ENCODE measurements at places on chromosomes 4 and X.

- H3K4me1 ChIP-seq = no peaks in the 10 kb centered on the region
- no peak for DNase-seq
- H3K27me3 ChIP-seq = peaks cover 2% of the 10 kb centered on the region
- no peak overlapping the region for H3K4me3 ChIP-seq
- H3K36me3 ChIP-seq = no peaks in the 10 kb centered on the region
These were observed 52.1 kb upstream of the TBC1D9 start for GRCh38 chr4:140808256-140808655.

DNA sequence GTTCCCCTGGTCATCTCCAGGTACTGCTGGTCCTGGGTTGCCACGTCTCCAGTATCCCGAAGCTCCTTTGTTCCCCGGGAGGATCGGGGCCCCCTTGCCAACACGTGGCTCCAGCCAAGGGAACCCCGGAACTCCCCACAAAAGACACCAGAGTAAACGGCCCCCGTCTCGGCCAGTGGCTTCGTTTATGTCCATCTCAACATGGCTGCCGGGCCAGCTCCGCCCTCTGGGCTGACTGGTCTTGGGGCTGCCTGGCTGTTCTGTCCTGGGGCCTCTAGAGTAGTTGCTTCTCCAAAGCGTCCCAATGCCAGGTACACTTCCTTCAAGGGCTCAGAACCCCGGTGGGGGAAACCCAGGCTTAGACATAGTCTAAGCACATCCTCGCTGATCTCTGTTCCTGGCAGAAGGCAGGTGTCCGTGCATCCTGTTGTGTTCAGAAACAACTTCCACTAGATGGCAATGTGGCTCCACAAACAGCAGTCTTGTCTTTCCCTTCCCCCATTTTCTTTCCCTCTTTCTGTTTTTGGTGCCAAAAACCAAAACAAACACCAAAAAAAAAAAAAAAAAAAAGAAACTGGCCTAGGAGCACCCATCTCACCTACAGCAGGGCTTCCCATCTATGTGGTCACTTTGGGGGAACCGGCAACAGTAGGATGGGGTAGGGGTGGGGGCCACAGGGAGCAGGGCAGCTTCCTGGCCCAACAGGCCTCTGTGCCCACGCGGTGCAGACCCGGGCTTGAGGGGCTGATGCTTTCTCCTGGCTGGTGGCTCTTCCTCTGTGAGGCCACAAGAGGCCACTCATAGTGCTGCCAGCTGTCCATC lies 35.3 kb downstream of the NBDY start:
- H3K4me3 ChIP-seq = peak overlapping the region; percentile 25
- no peaks in the 10 kb centered on the region for H3K27me3 ChIP-seq
- DNase-seq = peak; percentile 86
- H3K27ac ChIP-seq = peak overlapping the region; percentile 74
- no peaks in the 10 kb centered on the region for H3K36me3 ChIP-seq

- H3K4me3 ChIP-seq = no peak overlapping the region
- H3K27me3 ChIP-seq = no peaks in the 10 kb centered on the region
- H3K36me3 ChIP-seq = no peaks in the 10 kb centered on the region
- no peaks in the 10 kb centered on the region for H3K4me1 ChIP-seq
These were observed 140.8 kb upstream of the AGA start for GRCh38 chr4:177582992-177583391.

DNA sequence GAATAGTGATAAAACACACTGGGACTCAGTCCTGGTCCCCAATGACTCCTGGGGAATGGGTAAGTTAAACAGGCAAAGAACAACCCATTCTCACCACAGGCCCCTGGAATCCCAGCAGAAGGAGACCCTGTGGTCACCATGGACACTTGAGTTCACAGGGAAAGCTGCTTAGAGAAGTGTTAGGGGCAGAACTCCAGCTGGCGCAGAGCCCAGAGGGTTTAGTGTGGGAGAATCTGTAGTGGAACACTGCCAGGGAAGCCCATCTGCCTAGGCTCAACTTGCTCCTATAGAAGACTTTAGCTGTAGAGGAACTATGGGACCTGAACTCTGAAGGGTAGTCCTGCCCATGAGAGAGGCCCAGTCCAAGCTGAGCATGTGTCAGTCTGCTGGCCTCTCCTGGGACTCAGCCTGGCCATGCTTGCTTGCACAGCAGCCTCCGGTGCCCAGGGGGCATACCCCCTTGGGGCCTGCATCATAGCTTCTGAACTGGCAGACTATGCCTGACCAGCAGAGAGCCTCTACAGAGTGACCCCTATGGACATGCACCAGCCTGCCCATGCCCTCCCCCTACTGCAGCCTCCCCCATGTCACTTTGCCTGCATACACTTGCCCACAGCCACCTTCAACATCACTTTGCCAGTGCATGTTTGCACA lies 343.5 kb downstream of the IDS start:
- no peak overlapping the region for H3K4me3 ChIP-seq
- H3K4me1 ChIP-seq = no peaks in the 10 kb centered on the region
- H3K27me3 ChIP-seq = no peaks in the 10 kb centered on the region
- no peak for DNase-seq
- H3K27ac ChIP-seq = no peak overlapping the region

GRCh38 chrX:103716962-103717361 lies 6.3 kb downstream of the TMEM31 start:
- no peaks in the 10 kb centered on the region for H3K36me3 ChIP-seq
- no peak overlapping the region for H3K27ac ChIP-seq
- peaks cover 9% of the 10 kb centered on the region for H3K4me1 ChIP-seq
- no peaks in the 10 kb centered on the region for H3K27me3 ChIP-seq

- H3K36me3 ChIP-seq = no peaks in the 10 kb centered on the region
- DNase-seq = no peak
- H3K4me3 ChIP-seq = no peak overlapping the region
- no peaks in the 10 kb centered on the region for H3K4me1 ChIP-seq
These were observed 53.1 kb upstream of the GIMD1 start for GRCh38 chr4:106421441-106422296.

- no peaks in the 10 kb centered on the region for H3K4me1 ChIP-seq
- H3K36me3 ChIP-seq = no peaks in the 10 kb centered on the region
- H3K4me3 ChIP-seq = no peak overlapping the region
- no peaks in the 10 kb centered on the region for H3K27me3 ChIP-seq
- DNase-seq = no peak
These were observed 240.2 kb downstream of the CBR4 start for GRCh38 chr4:168769837-168770236.

- H3K36me3 ChIP-seq = no peaks in the 10 kb centered on the region
- no peak overlapping the region for H3K27ac ChIP-seq
- H3K4me1 ChIP-seq = peaks cover 25% of the 10 kb centered on the region
These were observed 399.1 kb downstream of the PPP1R2C start for GRCh38 chrX:42378857-42379256.

DNA sequence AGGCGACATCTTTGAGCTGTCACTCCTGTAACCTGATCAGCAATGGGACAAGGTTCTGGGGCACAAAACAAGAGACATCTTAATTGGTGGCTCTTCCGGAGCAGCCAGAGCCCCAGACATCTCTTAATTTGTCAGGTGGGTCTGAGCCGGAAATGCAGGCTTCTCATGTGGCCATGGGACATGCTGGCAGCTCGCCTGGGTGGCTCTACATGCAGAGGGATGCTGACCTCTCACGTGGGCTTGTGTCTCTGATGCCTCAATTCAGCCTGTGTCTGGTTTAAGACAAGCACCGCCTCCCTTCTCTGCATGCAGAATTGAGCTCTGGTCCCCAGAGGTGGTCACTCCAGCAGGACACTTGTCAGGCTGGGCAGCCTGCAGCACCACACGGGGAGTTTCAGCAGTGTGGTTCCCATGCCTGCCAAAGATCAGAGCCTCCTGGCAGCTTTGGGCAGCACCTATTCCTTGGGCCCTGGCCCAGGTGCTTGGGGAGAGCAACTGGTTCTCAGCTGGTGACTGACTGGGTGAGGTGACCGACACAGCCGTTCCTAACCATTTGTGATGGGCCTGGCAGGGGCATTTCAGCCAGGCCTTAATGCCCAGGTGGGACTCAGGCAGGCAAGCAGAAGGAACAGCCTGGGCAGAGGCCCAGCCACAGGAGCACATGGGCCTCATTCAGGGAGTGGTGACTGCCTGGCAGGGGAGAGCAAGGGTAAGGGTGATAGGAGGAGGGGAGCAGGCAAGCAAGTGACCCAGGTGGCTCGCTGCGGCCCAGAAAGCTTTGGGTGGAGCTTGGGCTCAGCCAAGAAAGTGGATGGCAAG lies 53.4 kb downstream of the HMX1 start:
- no peak overlapping the region for H3K27ac ChIP-seq
- no peaks in the 10 kb centered on the region for H3K4me1 ChIP-seq
- H3K27me3 ChIP-seq = peaks cover 15% of the 10 kb centered on the region

- H3K4me3 ChIP-seq = no peak overlapping the region
- no peaks in the 10 kb centered on the region for H3K4me1 ChIP-seq
- H3K36me3 ChIP-seq = no peaks in the 10 kb centered on the region
- H3K27ac ChIP-seq = no peak overlapping the region
These were observed 41.0 kb downstream of the FNIP2 start for GRCh38 chr4:158809611-158810486.
